NCI-H1048 (cell line): ENCODE measurements at places on chromosomes 5 and 9.

DNA sequence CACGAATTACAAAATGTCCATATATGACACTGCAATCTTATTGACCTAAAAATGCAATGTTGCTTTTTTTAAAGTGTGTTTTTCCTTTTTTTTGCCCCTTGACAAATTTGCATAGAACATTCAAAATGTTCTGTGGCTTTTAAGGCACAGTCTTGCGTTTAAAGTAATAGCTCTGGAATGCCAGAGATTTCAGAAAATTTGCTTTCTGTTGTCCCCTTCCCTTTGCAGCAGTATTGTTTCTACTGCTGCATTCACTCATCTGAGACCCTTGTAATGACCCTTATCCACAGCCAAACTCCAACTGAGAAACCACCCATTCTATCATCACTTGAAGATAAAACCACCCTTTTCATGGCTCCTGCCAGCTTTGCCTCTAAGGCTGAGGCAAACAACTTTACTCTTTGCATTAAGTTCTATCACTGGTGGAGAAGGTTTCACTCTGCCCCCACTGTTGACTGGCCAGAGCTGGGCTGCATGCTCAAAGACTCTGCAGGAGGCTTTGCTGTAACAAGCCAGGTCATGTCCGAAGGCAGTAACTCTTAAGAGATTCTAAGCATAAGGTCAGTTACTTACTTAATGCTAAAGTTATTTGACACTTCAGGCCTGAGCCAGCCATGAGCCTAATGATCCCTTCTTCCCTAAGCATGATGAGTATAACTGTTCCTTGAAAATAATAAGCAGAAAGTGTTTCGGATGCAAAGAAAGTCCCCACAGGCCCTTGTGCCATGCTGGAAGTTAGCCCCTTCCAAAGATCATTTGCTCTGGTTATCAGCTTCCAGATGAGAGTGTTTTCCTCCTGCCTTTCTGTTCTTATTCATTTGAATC lies 101.9 kb downstream of the CD180 start:
- no peak for DNase-seq

DNA sequence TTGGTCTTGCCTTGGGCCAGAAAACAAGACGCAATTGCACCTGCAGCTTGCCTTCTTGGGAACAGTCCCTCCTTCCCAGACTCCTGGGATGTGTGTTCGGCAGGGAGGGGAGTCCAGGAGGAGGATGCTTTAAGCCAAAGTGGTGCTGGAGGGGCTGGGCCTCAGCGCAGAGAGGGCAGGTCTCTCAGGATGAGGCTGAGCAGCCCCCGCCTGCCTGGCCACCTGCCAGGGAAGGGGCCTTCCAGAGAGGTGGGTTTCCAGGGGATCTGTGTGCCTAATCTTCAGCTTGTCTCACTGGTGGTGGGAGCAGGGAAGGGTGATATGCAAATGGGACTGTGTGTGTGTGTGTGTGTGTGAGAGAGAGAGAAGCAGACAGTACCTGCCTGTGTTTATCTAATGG lies 105.2 kb downstream of the ENTREP1 start:
- no peak for DNase-seq

- no peak for DNase-seq
Observed at GRCh38 chr5:73390972-73391371, 57.6 kb downstream of the FOXD1 start.

DNA sequence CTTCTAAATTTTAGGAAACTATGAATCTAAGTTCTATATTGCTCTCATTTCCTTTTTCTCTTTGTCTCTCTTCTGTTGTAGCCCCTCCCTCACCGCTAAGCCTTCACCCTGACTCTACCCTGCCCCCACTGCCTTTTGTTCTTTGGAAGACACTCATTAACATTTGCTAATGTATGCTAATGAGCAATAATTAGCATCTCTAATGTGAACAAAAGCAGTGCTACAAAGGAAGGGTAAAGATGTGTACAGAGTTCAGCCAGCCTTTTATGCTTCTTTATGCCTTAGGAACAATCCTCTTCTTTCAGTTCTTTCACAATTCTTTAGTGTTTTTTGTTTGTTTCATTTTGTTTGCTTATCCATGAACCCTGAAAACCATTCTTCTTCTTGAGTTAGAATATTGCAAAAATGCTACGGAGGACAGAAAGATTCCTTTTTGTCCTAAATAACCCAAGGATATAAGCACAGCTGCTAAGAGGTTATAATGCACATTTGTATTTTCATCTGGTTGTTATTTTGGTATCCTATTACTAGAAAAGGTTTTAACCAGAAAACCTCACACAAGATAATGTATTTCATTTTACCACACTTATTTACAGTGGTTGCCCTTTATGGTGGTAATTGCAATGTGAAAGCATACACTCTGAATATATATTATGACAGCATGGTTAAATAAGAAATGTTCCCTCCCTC lies 159.3 kb downstream of the TMC1 start:
- DNase-seq = no peak

DNA sequence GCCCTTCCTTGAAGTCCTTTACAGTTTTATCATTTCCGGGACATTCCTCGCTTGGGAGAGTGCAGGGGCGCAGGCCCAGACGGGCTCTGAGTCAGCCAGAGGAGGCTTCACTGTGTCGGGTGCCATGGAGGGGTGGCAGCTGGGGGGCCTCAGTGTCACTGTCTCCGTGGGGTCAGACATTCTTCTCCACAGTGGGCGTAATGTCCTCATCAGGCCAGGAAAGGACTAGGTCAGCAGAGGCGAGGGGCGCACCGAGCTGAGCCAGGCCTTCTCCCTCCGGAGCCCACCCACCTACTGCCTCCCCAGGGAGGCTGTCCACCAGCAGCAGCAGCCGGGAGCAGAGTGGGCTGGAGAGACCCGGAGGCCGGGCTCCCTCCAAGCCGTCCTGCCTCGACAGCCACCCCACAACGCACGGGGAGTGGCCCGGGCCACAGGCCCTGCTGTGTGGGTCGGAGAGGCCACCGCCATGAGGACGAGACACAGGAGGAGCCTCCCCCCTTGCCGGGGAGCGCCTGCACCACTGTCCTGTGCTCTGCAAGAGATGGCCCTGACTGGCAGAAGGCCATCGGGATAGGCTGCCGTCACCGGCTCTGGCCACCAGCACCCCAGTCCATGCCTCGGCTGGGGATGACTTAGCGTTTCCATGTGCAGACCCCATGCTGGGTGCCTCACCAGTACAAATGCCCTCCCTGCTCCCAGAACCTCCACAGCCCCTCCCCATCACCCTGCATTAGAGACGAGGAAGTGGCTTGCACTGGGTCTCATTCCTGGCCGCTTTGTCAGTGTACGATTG lies 26.5 kb downstream of the SARDH start:
- no peak for DNase-seq

DNA sequence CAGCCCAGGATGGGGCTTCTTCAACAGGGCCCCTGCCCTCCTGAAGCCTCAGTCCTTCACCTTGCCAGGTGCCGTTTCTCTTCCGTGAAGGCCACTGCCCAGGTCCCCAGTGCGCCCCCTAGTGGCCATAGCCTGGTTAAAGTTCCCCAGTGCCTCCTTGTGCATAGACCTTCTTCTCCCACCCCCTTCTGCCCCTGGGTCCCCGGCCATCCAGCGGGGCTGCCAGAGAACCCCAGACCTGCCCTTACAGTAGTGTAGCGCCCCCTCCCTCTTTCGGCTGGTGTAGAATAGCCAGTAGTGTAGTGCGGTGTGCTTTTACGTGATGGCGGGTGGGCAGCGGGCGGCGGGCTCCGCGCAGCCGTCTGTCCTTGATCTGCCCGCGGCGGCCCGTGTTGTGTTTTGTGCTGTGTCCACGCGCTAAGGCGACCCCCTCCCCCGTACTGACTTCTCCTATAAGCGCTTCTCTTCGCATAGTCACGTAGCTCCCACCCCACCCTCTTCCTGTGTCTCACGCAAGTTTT lies 23.6 kb downstream of the PCDHGC5 start:
- no peak for DNase-seq

DNA sequence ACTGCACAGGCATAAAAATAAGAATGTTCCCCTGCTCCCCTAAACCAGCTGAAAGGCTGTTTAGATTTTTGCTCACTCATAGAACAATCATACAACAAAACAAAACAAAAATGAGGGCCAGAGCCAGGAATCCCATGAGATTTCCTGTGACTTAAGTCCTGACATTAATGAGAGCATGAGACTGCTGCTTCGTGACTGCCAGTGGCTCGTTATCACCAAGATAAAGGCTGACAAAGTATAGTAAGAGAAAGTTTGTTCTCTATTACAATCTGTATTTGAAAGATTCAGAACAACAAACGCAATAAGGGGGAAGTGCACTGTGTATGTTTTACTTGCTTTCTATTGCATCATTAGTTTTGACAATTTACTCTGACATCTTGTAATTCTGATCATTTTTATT lies 837.1 kb upstream of the C9orf72 start:
- DNase-seq = no peak

- DNase-seq = no peak
Observed at GRCh38 chr5:79544131-79544530, 30.2 kb upstream of the HOMER1 start.

- DNase-seq = no peak
Observed at GRCh38 chr9:134055981-134056461, 11.8 kb downstream of the BRD3 start.

DNA sequence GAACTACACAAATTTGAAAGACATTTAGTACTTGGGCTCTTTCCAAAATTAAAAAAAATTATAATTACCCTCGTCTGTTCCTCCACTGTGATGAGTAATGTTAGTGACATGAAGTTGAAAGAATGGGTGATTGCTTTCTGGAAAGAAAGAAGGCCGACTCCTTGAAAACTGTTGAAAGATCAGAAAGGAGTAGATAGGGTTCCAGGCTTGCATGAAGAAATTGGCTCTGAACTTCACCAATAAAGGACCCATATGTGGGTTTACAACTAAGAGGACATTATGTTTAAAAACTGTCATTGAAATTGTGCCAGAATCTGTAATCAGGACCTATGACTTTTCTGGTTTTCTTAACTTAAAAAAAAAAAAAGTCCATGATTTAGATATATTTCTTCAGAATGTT lies 20.7 kb upstream of the MOCS2 start:
- no peak for DNase-seq

- DNase-seq = no peak
Observed at GRCh38 chr9:27361492-27361891, 64.5 kb upstream of the EQTN start.

GRCh38 chr5:1155191-1156032 lies 43.5 kb upstream of the SLC12A7 start:
- DNase-seq = no peak

DNA sequence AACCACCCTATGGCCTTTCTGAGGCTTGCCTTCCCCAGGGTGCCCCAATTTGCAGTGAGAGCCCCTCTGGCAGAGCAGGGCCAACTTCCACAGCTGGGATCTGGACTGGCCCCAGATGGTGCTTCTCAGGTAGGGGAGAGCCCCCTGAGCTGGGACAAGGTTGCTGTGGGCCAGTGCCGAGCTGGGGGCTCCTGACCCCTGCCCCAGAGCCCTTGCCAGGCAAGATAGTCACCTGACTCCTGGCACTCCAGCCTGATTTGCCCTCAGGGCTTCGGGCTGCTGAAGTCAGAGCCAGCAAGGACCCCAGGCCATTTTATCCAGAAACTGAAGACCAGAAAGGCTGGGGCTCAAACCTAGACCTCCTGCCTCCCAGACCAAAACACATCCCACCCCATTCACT lies 33.4 kb upstream of the AKNA start:
- DNase-seq = no peak

DNA sequence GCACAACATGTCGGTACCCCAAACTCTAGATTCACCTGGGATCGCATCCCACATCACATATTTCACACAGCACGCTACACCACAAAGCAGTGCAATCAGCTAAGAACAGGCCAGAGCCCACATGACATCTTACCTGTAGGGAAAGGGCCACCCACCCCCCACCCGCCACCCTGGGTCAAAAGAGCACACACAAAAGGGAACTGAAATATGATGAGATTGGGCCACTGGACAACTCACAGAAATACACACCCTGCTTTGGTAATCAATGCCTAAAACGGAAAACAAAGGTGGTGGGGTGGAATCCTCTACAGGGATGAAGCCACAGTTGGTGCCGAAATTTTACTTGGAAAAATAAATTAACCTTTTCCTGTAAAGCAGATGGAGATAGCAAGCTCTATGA lies 13.1 kb downstream of the RETREG1 start:
- DNase-seq = no peak

GRCh38 chr5:55402199-55402598 lies 94.4 kb downstream of the MTREX start:
- no peak for DNase-seq

DNA sequence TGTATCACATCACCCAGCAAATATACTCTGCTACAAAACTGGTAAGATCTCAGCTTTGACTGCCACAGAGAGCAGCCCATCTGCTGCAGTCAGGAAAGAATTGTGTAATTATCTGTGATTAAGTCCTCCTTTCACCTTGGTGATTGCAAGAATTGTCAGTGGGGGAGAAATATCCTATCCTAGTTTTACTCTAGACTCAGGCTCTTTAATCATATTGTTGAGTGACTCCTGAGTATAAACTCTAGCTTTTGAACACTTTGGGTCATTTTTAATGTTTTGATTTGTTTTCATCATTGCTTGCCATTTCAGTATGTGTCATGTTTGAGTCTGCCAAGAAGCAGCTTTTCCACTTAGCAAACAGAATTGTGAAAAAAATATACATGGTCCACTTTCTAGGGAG lies 32.1 kb downstream of the VCAN start:
- no peak for DNase-seq

- no peak for DNase-seq
Observed at GRCh38 chr5:169954786-169955185, 25.5 kb downstream of the INSYN2B start.

GRCh38 chr5:98770209-98770910 lies 3.1 kb upstream of the RGMB start:
- no peak for DNase-seq

DNA sequence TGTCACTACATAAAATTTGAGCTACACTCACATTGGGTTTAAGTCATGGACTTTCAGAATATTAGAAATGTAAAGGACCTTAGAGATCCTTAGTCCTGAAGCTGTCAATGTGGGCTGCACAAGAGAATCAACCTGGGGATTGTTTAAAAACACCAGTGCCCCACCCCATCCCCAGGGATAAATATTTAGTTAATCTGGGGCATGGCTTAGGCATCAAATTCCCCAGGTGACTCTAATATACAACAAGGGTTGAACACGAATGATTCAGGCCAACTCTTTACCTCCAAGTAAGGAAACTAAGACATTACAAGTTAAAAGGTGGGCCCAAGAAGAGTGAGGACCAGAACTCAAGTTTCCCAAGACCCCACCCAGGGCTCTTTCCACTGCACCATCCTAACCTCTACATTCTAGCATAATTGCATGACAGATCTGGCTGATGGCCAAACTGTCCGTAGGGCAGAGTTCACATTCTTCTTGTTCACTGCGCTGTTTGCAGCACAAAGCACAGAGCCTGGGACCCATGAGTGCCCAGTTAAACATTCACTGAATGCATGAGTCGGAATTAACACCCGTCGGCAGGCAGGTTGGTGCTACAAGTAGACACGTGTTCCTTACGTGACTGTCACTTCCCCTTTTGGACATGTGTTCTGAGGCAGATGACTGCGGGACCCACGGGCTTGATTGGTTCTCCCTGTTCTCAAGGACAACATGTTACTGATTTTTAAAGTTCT lies 25.2 kb downstream of the CYFIP2 start:
- DNase-seq = no peak

GRCh38 chr5:30968971-30969370 lies 224.5 kb upstream of the CDH6 start:
- DNase-seq = no peak
